ENCODE measurements at places on chromosomes 3 and 15.
A peak's percentile ranks its signal among the peaks of the same experiment; 100 is the strongest.

GRCh38 chr3:126515066-126515706 is 2.4 kb downstream of the UROC1 start:
- DNase-seq: no peak

DNA sequence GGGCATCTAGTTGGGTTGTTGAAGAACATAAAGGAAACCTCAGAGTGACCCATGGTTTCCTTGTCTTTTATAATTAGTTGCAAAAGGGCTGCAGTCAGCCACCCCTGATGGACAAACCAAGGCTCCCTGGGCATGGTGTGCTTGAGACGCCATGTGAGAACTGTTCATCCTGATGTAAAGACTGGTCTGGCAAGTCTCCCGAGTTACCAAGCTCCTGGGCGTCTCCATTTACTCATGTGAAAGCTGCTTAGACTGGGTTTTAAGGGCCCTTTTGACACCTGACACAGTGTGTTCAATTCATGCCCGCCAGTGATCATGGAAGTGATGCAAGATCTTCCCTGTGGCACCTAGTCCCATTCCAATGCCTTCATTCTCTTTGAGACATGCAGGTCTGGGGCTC is 49.4 kb downstream of the GRK7 start:
- no peak for DNase-seq

DNA sequence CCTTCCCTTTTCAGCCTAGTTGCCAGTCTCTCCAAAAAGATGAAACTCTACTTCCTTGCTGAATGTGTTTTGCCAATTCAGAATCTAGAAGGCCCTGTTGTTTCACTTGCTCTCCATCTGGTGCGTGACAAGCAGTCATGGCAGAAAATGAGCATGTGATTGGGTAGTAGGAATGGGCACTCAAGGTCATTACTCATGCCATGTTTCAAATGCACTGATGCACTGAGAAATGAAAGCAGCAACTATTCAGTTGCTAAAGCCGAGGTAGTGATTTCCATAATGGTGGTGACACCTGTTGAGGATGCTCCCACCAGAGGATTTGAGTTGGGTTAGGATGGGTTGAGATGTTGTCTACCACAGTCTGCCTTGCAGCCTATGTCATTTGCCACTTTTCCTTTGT is 12.7 kb downstream of the ZBTB38 start:
- no peak for DNase-seq

DNA sequence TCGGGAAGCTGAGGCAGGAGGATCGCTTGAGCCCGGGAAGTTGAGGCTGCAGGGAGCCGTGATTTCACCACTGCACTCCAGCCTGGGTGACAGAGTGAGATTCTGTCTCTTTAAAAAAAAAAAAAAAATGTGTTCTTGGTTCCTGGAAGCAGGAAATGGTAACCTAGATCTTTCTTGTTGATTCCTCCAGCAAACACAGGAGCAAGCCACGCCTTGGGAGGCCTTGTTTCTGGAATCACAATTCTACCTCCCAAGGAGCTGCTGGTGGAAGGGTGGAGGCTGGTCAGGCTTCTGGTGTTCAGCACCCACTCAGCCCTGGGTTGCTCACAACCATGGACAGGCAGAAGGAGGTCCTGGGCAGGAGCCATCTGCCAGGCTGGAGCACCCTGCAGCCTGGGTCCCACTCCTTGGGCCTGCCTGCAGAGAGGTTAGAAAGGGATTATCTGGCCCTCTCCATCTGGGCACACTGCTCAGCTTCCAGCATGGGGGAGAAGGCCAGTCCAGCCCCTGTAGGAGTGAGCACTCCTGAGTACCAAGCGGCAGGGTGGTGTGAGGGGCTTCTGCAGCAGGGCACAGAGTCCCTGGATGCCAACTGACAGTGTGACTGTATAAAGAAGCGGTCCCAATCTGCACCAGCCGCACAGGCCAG is 65.6 kb downstream of the ABTB1 start:
- DNase-seq: no peak

- DNase-seq: no peak
Observed at GRCh38 chr3:128385080-128385832, 81.4 kb downstream of the DNAJB8 start.

DNA sequence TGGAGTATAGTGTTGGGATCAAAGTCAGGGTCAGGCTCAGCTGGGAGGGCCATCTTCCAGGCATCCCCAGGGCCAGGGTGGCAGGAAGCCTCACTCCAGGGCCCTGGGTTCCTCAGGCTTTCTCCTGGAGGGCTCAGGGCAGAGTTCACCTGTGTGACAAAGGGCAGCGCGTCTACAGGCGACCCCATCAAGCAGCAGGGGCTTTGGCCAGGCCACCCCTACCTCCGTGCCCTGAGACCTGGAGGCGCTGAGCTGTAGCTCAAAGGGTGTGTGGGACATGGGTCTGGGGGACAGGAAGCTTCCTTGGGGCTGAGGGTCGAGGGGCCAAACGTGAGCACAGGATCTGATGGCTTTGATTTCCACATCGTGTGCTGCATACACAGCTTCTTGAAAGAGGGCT is 12.8 kb downstream of the SPTBN5 start:
- DNase-seq: no peak

DNA sequence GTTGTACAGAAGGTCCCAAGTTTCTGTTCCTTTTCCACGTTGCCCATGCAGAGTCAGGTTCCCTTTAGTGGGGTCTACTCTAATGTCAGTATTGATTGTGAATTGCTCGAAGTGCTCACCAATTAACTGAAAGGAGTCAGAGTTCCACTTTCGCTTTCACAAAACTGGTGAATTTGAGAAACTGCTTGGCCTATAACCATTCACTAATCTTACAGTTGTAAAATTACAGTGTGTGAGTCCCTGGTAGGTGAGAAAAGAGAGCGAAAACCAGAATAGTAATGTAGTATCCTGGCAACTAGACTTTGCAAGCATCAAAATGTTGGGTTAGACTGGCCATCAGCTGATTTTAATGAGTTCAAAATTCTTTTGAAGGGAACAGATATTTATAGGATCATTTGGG is 237.5 kb upstream of the CHRM5 start:
- no peak for DNase-seq

DNA sequence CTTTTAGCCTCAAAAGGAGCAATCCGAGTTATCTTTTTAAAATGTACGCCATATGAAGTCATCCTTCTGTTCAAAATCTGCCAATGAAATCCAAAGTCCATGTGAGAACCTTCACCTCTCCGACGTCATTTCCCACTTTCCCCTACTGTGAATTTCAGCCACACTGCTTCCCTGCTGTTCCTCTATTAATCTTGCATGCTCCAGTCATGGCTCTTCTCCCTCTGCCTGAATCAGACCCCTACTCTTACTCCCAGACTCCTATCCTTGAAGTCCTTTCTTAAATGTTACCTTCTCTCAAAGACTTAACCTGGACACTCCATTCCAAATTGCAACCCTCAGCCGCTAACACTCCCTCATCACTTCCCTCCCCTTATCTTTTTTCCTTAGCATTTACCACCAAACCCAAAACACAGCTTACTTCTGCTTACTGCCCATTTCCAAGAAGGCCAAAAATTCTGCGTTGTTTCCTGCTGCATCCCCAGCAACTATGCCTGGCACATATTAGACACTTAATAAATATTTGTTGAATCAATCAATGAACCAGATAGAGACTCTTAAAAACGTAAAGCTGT is 1.2 kb downstream of the NKIRAS1 start:
- DNase-seq: peak; percentile 28

All from spinal cord (tissue), 10 donors.